CD4-positive, alpha-beta T cell treated with Interleukin-4 for 1 hour (primary cell): ENCODE measurements at places on chromosomes 12 and 14.

DNA sequence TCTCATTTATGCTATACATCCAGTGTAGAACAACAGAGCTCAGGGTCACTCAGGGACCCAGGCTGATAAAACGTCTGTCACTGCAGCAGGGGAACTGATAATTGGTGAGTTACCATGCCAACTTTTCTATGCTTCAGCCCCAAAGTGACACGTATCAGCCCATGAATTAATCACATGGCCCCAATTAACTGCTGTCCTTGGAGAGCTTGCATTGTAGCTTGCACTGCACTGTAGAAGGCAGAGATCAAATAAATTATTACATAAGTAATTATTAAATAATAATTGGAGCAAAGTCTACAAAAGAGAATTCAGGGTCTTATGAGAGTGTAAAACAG is 144.6 kb downstream of the SUDS3 start:
- no peak for DNase-seq

DNA sequence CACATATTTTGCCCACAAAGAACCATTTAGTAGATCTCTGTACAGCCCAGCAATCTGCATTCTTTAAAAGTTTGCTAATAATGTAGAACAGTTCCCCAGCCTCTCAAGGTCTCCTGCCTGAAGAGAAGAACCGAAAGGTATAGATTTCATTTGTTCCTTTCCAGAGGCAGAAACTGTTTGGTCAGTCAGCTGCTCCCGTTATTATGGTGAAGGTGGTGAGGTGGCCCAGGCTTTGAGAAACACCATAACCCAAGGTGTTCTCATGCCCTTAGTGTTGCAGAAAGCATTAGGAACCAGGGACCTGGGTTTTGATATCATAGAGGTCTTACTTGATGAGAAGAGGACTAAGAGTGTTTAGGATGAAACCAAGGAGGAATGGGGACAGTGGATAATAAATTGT is 65.3 kb downstream of the SUSD6 start:
- no peak for DNase-seq

DNA sequence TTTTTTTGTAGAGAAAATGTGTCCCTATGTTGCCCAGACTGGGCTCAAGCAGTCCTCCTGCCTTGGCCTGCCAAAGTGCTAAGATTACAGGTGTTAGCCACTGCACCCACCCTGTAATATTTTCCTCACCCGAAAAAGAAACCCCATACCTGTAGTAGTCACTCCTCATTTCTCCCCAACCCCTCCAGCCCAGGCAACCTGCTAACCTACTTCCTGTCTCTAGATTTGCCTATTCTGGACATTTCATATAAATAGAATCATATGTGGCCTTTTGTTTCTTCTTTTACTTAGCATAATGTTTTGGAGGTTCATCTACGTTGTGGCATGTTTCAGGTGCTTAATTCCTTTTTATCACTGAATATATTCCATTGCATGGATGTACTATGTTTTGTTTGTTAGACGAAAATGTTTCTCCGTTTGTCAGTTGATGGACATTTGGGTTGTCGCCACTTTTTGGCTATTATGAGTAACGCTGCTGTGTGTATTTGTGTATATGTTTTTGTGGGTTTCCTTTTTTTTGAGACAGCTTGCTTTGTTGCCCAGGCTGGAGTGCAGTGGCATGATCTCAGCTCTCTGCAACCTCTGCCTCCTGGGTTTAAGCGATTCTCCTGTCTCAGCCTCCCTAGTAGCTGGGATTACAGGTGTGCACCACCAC is 6.2 kb downstream of the ANKRD13A start:
- DNase-seq, result no peak

- DNase-seq, result no peak
Observed at GRCh38 chr12:32843528-32844095, 53.0 kb downstream of the PKP2 start.

GRCh38 chr14:21025371-21026273 is 761 bp upstream of the NDRG2 start:
- no peak for DNase-seq

DNA sequence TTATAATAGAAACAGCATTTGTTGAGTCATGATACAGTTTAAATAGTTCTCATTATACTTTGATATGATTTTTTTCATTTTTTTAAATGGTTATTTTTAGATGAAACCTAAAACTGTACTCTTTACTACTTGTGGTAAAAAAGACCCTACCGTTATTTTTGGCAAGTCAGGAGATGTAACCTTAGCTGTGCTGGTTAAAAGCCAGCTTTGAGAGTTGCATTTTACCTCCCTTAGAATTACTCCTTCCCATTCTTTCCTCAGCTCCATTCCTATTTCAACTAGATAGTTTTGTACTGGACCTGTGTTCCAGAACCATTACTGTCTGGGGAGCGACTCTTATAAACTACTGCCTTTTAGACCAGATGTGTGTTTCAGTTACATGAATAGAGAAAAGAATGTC is 92.0 kb downstream of the RAD51B start:
- DNase-seq, result no peak

GRCh38 chr14:92259613-92260357 is 63.2 kb upstream of the SLC24A4 start:
- peak; percentile 14 for DNase-seq

DNA sequence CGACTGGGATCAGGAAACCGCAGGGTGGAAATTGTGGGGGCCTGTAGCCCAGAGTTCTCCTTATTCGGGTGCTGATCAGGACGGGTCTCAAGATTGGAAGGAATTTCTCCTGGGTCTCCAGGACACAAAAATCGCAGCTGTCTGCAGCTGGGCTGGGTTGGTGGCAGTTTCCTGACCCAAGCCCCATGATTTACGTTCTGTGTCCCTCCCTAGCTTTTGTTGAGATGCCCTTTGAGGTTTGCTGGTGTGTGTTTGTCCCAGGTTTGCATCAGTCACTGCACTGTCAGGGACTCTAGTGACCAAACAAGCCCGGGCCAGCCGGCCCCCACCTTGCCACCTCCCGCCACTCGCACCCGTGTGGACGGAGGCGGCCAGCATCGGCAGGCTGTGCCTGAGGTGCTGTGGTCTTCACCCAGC is 89.5 kb downstream of the FBXL14 start:
- no peak for DNase-seq

DNA sequence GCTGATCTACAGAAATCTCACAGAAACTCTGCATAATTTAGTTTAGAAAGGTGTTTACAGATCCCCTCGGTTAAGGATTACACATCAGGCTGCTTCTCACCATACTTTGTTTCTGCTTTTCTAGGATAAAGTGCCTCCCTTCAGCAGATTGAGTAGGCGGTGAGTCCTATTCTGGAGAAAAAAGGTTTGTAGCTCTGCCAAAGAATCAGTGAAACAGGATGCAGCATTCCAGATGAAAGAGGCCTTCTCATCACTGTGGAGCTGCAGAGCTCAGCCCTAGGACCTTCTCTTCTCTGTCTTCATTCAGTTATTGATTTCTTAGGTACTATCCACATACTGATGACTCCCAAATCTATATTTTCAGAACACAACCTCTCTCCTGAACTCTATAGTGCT is 155.5 kb upstream of the KRR1 start:
- DNase-seq, result no peak

GRCh38 chr14:23153851-23154796 is 29.3 kb downstream of the SLC7A8 start:
- DNase-seq, result no peak

GRCh38 chr14:92756446-92756845 is 8.0 kb upstream of the LGMN start:
- DNase-seq, result no peak

DNA sequence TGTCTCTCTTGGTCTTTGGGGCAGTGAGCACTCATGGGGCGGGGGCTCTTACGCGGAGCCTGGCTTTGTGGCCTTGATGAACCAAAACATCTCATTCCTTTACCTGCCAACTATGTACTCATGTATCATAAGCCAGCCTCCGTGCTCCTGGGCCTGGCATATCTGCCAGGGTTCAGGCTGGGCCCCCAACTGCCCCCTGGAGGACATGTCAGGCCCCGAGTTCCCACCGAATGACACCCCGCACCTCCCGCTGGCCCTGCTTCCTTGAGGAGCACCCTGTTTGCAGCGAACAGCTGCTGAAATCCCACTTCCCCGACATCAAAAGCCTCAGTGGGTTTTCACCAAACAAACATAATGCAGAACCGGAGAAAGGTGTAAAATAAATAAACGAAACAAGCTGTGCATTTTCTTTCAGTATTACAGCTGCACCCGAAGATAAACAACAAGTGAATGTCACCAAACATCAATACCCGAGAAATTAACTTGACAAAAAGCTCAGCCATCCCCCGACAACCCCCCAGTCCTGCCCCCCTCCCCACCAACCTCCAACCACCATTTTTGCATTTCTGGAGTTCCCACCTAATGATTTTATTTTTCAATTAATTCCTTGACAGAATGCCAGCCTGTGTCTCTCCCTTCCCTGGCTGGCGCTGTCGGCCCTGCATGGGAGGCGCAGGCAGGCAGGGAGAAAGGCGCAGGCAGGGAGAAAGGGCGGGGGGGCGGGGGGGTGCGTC is 139.2 kb downstream of the RBM19 start:
- DNase-seq, result no peak

DNA sequence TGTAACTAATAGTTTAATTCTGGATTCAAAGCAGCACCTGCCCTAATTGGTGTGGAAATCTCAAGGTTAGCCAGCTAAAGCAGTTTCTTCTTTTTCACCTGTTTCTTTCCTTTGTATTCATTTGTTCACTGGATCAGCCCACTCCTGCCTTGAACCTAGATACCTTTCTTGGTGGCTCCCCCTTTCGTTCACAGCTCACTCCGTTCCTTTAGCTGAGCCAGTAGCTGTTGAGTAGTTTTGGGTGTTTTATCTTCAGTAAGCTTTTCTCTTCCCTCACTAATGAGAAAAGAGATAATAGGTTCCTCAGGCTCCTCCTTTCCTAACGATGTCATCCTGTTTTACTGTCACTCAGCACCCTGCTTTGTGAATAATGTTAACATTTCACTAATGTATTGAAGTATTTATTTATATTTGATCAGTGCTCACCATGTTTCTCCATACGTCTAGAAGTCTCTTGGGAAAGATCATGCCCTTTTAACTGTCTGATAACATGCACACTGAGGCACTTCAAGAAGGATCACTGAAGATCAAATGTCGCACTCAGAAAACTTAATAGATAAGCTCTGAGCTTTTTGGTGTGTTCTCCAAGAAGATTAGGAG is 121.1 kb downstream of the TGFB3 start:
- no peak for DNase-seq

GRCh38 chr12:11746024-11746771 is 96.7 kb downstream of the ETV6 start:
- DNase-seq, result peak; percentile 32
